ENCODE measurements at places on chromosomes 6 and 20. TPM values are rescaled to one million over a fixed set of nuclear protein-coding genes. Genes with fewer than 3 reads are reported as not detected.

GRCh38 chr6:147546501-147547368, 38.2 kb downstream of the SAMD5 start:
- DNase-seq: no peak

- no peak for DNase-seq
Measured at GRCh38 chr6:112920994-112921393, 573.9 kb downstream of the RFPL4B start.

DNA sequence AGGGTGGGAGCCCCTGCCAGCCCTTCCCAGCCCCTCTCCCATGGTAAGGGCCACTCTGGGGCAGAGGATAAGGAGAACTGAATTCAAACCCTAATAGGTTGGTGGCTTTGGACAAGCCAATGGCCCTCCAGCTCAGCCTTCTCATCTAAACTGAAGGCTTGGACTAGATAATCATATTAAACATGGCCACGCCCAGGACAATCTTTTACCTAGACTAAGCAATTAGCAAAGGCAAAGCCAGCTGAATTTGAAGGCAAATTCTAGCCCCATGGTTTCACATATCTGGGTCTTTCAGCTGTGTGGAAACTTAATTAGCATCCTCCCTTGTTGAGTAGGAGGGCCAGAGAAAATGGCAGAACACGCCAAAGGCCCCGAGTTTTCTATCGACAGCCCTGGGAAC, 10.7 kb downstream of the SLC22A23 start:
- DNase-seq: no peak

- no peak for DNase-seq
Measured at GRCh38 chr6:86934365-86934764, 3.0 kb upstream of the HTR1E start.

DNA sequence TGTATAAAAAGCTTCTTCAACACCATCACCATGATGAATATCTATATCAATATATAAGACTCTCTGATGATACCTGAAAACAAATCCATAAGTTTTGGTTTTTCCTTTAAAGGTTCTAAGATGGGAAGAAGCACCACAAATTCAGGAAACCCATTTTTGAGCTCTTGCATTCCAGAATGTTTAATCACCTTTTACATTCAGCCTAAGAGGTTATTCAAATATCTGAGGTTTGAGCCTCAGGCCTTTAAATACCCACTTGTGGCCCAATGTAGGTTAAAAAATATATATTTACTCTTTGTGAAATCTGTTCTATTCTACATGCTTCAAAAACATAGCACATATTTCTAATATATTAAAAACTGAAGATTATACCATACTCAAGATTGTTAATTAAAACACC, 17.6 kb downstream of the HDAC2 start:
- no peak for DNase-seq

- no peak for DNase-seq
Measured at GRCh38 chr20:15675813-15676484, 897.3 kb downstream of the KIF16B start.

DNA sequence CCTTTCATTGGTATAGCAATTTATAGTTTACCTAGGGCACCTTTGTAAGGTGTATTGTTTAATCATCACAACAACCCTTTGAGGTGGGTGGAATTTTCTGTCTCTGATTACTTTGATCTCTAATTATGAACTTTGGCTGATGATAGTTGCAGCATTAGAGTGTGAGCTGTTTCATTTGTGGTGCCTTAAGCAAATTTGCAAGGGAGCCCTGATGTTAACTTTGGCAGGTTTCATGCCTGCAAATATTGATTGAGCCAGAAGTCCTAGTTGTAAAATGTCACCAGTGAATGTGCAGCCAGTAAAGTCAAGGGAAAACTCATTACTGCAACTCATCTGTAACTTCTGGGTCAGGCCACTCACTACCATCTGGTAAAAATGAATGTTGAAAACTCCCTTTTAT, 29.8 kb downstream of the CTNNBL1 start:
- DNase-seq: no peak

DNA sequence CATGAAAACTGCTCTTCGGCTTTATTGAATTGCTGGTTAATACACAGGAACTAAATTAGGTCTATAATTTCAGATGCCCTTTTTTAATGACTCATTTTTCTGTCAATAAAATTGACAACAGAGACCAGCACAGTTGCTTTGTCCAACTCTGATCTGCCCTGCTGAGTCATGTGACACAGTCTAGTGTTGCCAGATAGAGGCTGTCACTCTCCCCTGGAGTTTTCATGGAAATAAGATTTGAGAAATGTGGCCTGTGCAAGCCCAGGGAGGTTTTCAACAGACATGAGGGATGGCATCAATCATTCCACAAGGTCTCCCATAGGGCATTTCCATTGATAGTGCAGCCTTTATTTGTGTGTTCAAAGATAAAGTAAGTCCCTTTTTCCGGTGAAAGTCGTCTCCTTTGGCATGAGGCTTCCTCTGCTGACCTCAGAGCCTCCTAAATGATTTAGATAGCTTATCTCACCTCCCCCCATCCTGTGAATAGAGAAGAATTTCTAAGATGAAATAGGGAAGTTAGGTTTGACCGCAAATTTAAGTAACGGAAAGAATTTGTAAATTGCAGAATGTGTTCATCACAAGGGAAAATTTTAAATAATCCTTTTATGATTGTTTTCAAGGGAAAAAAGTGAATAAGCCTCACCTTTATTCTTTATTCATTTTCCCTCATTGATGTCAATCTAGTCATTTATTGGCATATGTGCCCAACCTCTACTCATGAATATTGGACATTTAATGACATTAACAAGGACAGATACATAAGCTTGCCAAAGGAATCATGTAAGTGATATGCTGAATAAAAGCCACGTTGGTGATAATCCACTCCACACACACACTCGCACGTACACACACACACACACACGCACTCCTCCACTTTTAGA, 277.7 kb downstream of the ADGB start:
- no peak for DNase-seq

GRCh38 chr6:22807261-22807660, 237.9 kb downstream of the HDGFL1 start:
- DNase-seq: no peak

DNA sequence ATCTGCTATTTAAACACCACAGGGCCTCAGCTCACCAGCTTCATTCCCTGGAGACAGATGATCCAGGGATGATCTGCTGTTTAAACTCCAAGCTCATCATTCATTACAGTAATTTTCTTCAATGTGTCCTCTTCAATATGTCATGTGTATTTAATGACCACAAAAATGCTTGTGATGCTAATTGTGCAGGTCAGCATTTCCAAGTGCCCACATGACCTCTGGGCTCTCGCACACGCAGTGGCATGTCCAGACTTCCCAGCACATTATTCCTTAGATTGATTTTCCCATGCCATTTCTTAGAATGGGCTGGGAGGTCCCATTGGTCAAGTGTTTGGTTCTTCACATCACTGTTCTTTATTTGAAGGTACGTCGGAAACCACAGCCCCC, 434.4 kb downstream of the HAO1 start:
- no peak for DNase-seq

GRCh38 chr6:96795481-96795880, 41.8 kb downstream of the GPR63 start:
- DNase-seq: no peak

GRCh38 chr20:22508426-22508825, 75.9 kb downstream of the FOXA2 start:
- DNase-seq: no peak

DNA sequence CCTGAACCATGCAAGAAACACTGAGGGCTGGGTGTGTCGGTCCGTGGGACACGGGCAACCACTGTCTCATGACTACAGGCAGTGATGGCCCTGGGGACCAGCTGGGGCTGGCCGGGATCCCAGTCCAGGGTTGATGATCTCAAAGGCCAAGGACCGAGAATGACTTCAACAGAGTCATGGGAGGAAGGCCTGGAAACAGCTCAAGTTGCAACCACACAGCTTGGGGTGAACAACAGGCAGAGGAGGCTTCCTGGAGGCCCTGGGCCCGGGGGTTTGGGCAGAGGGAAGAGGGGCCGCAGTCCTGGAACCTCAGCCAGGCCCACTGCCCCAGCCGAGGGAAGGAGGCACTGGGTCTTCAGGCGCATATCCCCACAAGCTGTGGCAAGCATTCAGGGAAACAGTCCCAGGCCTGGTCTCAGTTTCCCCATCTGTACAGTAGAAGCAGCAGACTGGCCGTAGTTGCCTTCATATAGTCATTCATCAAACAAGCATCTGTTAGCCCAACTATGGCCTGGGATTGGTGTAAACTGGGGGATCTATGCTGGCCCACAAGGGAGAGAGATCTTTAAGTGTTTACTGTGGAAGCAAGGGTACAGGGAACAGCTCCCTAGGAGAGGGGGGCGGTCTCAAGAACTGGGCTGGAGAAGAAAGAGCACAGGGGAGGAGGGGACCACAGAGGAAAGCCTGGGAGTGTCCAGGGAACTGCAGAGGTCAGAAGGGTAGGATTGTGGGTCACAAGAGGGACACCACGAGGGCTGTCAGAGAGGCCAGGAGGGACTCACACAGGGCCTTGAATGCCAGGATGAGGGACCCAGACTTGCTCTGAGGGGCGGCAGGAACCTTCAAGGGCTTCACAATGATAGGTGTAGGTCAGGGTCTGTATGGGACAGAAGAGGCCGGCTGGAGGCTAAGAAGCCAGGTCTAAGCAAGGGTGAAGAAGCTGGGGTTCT, 2.1 kb downstream of the MYL9 start:
- peak; percentile 91 for DNase-seq

- DNase-seq: no peak
Measured at GRCh38 chr6:15297895-15298590, 52.2 kb downstream of the JARID2 start.

Gene MYMX
- total RNA-seq: not detected

Gene MKKS
- total RNA-seq: 8.7 TPM

Gene C6orf15
- total RNA-seq: 20.7 TPM

Gene HLA-G
- total RNA-seq: not detected

Gene C20orf204
- total RNA-seq: 5.1 TPM

Gene ESR1
- total RNA-seq: 2.5 TPM

Gene POM121L2
- not detected for total RNA-seq

Gene BMP5
- 0.13 TPM for total RNA-seq

Gene SIGLEC1
- total RNA-seq: 0.80 TPM
